IMR-90 (cell line): ENCODE measurements at places on chromosomes 11 and 22. TPM values are rescaled to one million over a fixed set of nuclear protein-coding genes. Genes with fewer than 3 reads are reported as not detected.

- no peak for DNase-seq
These were observed 146.8 kb downstream of the COMMD9 start for GRCh38 chr11:36142439-36142838.

GRCh38 chr11:10310301-10310841, 5.5 kb downstream of the ADM start:
- DNase-seq = peak; percentile 68

DNA sequence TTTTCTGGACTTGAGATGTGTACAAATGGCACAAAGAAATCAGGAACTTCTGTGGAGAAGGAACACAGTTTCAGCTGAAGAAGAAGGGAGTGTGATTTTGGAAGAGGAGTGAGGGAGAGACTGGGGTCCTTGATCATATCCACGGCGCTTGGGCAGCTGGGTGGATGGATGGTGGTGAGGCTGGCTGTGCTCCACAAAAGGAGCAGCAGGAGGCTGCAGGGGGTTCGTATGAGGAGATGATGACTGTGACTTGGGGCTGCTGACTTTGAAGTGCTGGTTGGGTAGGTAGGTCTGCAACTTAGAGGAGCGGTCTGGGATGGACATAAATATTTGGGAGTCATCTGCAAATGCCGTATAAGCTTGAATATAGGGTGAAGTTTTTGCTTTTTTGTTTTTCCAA, 1.3 kb upstream of the DCHS1 start:
- DNase-seq = no peak

Gene TMPRSS13
- total RNA-seq = not detected in 2 replicates

Gene RPS25
- 727 and 842 TPM in 2 replicates for total RNA-seq

- peak; percentile 94 for DNase-seq
These were observed 2.6 kb upstream of the FADS3 start for GRCh38 chr11:61893981-61894380.

Gene CCDC34
- 2.5 and 3.9 TPM in 2 replicates for total RNA-seq

Gene OR52K1
- not detected in 2 replicates for total RNA-seq

DNA sequence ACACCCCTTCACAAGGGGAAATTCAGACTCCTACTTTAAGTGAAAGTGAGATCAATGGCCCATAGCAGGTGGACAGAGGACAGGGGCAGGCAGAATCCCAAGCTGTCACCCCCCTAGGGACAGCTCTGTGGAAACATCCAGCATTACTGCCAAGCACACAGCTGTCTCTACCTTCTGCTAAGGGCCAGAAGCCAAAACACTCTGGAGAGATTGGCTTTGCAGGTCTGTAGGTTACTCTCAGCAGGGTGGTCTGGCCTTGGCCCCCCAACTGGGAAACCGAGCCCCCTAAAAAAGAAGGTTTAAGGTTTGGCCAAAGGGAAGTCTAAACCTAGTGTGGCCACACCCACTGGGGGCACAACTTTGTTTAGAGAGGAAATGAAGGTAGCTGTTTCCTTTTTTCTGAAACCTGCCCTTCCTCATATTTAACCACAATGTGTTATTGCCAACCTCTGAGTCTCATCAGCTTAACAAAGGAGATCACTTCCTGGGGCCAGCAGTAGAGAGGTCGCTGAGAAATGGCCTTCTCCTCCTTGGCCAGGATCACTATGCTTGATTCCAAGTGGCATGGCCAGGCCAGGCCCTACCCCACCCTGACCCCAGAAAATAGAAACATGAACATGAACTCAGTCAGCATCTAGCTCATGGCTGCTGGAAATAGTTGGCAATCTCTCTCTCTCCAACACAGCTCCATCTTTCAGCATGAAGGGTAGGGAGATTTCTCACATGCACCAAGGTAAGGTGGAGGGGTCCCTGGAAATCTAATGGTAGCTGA, 25.9 kb upstream of the SCARF2 start:
- no peak for DNase-seq

Gene MFNG
- not detected in 2 replicates for total RNA-seq

DNA sequence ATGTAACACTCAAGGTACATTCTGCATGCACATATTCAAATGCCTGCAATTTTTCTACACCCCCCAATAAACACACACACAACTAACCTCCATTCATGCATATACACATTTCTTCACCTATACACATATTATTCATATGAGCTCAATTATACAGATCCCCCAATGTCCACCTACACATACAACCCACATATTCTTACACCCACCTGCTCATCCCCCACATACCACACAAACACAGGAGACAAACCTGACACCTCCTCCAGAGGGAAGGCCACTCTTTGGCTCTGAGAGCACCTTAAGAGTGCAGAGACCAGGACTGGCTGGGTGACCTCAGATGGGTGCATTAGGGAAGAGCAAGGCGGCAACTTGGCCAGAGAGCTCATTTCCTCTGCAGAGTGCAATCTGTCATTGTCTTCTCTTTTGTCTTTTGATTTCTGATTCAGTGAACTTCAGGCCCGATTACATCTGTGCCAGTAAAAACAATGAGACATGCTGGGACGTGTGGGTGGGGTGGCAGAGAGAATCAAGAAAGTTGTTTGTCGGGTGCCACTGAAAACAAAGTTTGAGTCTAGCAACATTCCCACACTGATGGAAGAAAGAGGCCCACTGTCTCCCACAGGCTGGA, 208.4 kb downstream of the NXPE2 start:
- DNase-seq = no peak

DNA sequence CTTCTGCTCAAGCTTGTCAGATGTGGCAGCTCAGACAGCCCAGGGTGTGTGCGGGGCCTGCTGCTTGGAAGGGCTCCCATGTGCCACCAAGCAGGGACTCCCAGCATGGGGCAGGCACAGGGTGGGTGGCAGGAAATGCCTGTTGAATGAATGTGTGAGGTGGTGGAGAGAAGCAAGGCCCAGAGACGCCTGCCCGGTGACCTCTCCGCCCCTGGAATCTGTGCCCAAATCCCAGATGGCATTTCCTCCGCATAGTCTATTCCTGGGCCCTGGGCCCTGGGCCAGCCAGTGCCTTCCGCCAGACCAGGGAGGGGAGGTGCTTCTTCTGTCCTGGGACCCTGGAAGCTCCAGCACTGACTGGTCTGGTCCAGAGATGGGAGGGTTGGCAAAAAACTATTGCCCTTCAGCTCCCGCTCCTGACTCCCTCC, 3.7 kb downstream of the CST6 start:
- DNase-seq = no peak

DNA sequence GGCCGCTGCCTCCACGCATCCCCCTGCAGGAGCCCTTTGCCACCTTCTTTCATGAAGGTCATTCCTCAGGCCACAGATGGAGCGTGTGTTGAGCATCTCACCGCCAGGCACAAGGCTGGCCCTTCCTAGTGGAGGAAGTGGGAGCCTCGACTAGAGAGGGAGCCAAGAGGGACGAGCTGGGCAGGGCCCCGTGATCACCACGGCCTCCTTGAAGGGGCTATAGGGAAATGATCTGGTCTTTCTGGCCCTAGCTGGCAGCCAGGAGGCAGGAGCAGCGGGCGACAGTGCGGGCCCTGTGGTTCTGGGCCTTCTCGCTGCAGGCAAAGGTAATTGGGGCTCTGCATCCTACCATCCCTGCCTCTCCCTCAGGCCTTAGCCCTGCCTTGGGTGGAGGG, 49.1 kb downstream of the PISD start:
- no peak for DNase-seq

GRCh38 chr11:82738091-82738490, 4.4 kb upstream of the FAM181B start:
- no peak for DNase-seq

GRCh38 chr22:36430863-36431262, 43.1 kb upstream of the MYH9 start:
- DNase-seq = peak; percentile 53

GRCh38 chr11:88301488-88302140, 35.9 kb downstream of the CTSC start:
- peak; percentile 39 for DNase-seq

DNA sequence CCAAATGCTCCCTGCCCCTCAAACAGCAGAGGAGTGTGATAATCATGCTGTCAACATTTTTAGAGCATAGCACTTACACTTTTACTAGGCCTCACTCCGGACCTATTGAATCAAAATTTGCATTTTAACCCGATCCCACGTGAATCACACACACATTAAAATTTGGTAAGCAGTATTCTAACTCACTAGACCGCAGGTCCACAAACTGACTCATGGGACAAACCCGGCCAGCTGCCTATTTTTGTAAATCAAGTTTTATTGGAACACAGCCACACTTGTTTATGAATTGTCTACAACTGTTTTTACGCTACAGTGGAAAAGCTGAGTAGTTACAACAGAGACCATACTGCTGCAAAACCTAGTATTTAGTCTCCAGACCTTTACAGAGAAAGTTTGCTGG, 43.3 kb downstream of the SNX19 start:
- DNase-seq = peak; percentile 87

Gene OR2AG2
- 0.28 and 0.54 TPM in 2 replicates for total RNA-seq

DNA sequence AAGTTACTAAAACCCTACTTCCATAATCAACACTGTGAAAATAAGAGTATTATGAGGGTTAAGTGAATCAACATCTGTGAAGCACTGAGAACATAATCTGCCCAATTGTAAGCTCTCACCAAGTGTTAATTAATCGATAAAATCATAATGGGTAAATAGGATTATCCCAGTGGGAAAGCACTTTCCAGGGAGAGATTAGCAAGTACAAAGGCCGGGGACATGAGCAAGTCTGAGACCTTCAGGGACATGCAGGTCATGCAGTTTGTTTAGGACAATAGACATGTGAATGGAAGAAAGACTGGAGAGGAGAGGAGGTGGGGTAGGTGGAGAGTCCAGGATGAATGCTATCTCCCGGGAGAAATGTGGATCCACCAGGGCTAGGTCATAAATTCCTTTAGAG, 57.8 kb upstream of the FIBIN start:
- no peak for DNase-seq

GRCh38 chr11:19723572-19724342, 11.1 kb downstream of the NAV2 start:
- DNase-seq = peak; percentile 55

Gene OR2AT4
- not detected in 2 replicates for total RNA-seq

Gene IGSF9B
- under 0.01 TPM in 1 of 2 replicates, not detected in the other for total RNA-seq

Gene CARD16
- 7.9 and 23.3 TPM in 2 replicates for total RNA-seq

Gene DERL3
- total RNA-seq = under 0.01 and 0.18 TPM in 2 replicates

DNA sequence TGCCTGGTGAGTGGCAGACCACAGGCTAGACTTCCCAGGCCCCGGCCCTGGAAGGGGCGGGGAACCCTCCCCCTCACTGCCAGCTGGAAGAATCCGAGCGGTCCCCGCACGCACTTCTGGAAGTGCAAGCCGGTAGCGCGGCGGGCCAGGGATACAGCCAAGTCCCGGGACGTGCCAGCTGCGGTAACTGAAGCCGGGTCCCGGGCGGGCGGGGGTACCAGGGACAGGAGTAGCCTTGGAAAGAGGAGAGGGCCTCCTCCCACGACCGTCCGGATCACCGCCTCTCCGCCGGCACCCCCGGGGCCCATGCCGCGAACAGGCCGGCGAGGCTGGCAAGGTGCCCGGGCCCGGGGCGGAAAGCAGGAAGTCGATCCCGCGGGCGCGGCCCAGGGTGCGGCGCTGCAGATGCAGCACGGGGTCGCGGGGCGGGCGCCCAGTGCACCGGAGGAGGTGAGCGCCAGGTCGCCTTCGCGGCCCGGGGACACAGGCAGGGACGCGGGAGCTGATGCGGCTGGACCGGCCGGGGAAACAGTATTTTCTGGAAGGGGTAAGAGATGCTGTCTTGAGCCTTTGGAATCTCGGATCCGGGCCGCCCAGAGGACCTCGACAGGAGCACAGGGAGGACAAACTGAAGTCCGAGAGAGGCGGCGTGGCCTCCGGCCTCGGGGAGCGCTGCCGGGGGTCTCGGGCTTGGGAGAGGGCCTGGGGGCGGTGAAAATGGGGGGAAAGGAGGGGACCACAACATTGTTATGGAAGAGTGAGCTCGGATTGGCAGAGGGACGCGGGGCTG, 783 bp upstream of the SLC35C1 start:
- peak; percentile 33 for DNase-seq

DNA sequence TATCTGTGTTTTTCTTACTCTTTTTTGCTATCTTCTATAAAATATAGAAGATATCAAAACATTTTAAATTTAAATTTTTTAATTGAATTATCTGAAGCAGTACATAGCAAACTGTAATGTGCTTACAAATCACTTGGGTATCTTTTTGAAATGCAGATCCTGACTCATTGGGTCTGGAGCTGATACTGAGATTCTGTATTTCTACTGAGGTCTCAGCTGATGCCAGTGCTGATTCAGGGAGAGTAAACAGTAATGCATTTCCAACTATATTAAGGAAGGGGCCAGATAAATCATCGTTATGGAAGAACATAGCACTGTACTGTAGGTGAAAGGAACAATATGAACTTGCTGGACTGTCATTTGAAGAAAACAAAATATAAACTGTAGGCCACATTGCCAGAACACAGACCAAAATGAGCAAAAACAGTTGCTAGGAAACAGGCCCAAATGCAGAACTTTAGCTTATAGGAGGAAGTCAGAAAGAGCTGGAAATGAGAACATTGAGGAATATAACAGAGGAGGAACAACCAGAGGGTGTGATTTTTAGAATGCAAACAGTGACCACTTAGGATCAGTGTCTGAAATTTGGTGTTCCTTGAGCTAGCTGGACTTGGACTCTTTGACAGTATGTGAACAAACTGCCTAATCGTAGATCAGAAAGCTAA, 3.3 kb downstream of the ARL14EP start:
- peak; percentile 66 for DNase-seq

DNA sequence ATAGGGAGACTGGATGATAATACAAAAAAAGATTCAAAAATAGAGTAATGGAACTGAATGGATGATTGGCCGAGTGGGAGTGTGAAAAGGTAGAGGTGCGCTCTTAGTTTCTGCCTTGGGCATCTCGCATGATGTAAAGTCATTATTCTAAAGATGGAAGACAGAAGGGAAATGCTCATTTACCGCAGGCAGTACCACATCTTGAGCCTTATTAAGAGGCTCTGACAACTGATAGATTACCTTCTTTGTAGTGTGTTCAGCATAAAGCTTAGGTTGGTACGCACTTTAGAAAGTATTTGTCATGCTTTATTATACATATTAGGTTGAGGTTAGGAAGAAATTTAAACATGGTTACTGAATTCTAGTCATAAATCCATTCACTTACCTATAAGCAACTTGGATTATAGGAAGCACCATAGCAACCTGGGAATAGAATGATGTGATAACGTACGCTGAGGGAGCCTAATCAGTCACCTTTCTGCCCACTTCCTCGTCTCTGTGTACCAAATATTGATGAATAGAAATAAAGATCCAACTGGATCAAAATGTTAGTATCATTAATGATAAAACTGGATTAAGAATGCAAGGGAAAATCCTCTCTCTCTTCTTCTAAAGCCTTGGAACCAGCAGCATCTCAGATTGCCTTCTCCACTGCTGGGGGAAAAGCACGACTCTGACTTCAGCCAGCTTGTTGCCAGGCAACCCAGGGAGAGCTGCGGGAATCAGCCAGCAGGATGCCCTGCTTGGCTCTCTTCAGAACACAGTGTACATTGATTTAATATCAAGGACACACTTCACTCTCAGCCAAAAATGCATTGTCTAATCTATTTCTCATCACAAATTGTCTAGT, 29.0 kb upstream of the VWA5A start:
- DNase-seq = no peak

Gene EXPH5
- 0.56 and 0.72 TPM in 2 replicates for total RNA-seq
